Glutamatergic neuron (in vitro differentiated cells): ENCODE measurements at places on chromosomes 16 and 17.

GRCh38 chr16:21276090-21276489 is 2.0 kb downstream of the CRYM start:
- no peak for DNase-seq

GRCh38 chr17:18225642-18226283 is 328 bp downstream of the LLGL1 start:
- DNase-seq = no peak

DNA sequence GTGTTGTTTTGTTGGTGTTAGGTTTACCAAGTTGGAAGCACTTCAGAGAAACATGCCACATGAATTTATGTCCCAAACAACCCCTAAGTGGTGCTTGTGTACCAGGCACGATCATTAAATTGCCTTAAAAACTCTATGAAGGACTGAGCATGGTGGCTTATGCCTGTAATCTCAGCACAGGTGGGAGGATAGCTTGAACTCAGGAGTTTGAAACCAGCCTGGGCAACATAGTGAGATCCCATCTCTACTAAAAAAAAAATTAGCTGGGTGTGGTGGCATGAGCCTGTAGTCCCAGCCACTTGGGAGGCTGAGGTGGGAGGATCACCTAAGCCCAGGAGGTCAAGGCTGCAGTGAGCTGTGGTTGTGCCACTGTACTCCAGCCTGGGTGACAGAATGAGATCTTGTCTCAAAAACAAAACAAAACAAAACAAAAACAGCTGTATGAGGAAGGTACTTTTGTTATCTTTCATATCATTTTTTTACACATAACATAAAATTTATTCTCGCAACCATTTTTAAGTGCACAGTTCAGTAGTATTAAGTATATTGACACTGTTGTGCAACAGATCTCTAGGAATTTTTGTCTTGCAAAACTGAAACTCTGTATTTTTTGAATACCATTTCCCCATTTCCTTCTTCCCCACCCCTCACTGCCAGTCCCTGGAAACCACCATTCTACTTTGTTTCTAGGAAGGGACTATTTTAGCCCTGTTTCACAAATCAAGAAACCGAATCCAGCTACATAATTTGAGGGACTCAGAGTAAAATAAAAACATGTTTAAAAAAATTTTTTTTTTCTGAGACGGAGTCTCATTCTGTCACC is 14.3 kb upstream of the RBBP6 start:
- no peak for DNase-seq

- no peak for DNase-seq
Observed at GRCh38 chr16:67517661-67518423, 10.8 kb upstream of the RIPOR1 start.

GRCh38 chr17:4544951-4545216 is 10.3 kb downstream of the MYBBP1A start:
- no peak for DNase-seq

GRCh38 chr17:18981642-18982424 is 22.7 kb downstream of the FAM83G start:
- DNase-seq = no peak

DNA sequence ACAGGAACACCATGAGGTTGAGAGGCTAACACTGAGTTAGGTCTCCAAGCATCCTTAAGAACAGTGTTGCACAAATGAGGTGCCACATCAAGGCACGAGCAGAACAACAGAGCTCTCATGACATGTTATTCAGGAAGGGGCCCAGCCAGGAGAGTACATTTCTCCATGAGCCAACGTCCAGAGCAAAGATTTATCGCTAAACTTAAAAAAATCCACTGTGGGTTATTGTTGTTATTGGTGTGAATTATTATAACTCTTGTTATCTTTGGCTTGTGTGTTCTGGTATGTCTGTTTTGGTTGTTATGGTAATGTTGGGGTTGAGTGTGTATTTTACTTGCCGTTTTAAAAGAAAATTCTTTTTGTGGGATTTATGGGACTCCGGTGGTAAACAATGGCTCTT is 68.9 kb upstream of the MSI2 start:
- no peak for DNase-seq
